ENCODE measurements at places on chromosomes 2 and 18.

- no peak for DNase-seq
These were observed 243.5 kb downstream of the ASXL3 start for GRCh38 chr18:33821503-33821902.

- DNase-seq: peak; percentile 25
These were observed 392.4 kb downstream of the TNS1 start for GRCh38 chr2:217610401-217610814.

DNA sequence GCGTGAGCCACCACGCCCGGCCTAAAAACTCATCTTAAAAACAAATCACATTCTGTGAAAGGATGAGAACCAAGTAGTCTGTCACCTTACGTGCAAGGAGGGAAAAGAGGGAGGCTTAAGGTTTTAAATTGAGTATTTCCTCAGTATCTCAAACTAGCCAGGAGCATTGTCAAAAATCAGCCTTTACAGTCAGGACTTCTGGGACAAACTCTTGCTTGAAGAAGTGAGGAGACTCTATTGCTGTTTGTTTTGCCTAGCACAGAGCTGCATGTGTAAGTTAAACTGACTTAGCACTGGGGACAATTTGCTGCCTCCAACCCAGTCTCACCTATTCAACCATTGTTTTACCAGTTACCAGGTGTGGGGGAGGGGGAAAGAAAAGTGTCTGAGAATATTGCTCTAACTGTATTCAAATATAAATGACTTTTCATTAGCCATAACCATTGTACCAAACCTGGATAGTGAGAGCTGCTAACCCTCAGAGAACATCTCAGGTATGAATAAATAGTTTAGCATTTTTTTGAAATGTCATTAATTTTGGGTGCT, 3.6 kb downstream of the INO80D start:
- no peak for DNase-seq

DNA sequence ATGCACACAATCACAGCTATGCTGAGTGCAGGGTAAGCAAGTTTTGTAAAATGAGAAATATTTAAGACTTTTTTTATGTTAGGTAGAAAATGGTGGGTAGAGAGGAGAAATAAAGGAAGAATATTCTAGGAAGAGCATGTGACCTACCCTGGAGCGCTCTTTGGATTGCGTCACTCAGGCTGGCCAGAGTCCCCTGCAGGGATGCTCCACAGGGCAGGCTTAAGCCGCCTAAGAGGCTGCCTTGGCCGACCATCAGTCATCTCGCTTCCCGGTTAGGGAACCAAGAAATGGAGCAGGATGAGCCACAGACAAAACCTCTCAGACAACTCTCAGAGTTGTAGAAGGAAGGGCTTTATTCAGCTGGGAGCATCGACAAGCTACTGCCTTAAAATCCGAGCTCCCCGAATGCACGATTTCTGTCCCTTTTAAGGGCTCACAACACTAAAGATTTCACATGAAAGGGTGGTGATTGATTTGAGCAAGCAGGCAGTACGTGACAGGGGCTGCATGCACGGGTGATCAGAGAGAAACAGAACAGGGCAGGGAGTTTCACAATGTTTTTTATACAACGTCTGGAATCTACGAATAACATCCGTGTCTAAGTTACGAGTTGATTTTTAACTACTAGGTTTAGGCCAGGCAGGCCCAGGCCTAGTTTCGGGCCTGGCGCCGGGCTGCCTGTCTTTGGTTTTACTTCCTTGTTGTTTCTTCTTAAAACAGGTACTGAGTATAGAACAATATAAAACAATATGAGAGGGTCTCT, 1072.0 kb downstream of the CBLN2 start:
- DNase-seq: no peak

GRCh38 chr2:178225006-178225805, 30.9 kb downstream of the OSBPL6 start:
- no peak for DNase-seq

DNA sequence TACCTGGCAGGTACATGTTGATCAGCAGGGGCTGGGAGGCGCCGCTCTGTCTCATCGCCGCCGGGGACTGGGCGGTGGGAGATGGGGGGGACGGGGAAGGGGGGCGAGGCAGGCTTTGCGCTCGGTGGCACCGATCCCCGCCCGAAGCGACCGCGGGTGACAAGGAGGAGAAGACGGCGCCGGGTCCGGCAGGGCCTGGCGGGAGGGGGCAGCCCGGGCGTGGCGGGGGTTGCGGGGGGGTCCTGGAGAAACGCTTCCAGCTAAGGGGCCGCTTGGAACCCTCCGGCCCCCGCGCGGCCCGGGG, at the start of gene FEV:
Gene FEV, minus strand, starts transcription at position 164 of the 304 bp plus-strand sequence. Its CDS starts 109 bp downstream, at position 55.
- DNase-seq: no peak

DNA sequence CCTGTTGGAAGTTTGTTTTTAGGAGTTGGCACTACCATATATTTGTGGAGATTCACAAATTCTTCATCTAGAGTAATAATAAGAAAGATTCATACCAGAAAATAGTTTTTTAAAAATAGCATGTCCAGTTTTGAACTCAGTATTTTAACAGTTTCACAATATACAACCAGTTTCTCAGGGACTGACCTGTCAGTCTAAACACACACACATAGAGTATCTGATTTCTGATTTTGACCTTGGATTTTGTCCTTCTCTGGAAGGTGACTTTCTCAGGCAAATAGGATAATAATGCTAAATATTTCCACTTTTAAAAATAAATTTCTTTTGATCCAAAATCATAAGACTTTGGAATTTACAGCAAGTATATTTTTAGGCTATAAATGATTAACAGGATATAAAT, 32.0 kb downstream of the MFSD6 start:
- no peak for DNase-seq

GRCh38 chr2:84705858-84706257, 175.0 kb downstream of the TRABD2A start:
- no peak for DNase-seq

DNA sequence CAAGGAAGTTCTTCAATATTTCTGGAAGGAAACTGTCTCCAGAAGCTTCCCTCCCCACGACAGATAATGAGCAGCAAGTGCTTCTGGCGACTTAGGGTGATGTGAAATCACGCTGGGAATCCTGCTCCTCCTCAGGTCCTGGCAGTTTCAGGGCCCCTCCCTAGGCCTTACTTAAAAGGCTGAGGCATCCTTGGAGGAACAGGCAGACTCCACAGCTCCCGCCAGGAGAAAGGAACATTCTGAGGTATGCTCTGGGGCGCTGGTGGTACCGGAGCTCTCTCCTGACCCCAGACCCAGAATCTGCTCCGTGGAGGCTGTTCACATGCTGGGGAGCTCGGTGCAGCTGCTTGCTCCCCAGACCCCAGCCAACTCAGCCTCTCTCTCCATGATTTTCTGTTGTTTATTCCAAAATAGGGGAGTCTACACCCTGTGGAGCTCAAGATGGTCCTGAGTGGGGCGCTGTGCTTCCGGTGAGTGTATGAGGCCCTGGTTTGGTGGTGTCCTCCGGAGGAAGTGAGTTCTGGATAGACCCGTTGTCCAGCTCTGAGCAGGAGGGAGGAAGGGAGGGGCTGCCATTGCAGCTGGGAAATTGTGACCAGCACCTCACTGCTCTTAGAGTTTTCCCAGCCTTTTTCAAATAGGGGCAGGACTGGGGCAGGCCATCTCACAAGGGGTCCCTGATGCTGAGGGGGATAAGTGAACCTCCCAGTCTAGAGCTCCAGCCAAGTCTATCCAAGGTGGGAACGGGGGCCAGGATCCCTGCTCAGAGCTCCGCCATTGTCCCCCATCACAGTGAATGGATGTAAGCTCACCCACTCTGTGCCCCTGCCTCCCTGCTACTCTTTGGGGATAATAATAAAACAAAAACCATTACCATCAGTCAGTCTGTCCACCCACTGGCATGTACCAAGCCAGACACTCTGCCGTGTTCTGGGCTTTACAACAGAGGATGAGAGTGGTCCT, at the start of gene IL36RN:
Gene IL36RN, plus strand, starts transcription at position 201 of the 963 bp plus-strand sequence. Its CDS starts 241 bp downstream, at position 442.
- DNase-seq: no peak

DNA sequence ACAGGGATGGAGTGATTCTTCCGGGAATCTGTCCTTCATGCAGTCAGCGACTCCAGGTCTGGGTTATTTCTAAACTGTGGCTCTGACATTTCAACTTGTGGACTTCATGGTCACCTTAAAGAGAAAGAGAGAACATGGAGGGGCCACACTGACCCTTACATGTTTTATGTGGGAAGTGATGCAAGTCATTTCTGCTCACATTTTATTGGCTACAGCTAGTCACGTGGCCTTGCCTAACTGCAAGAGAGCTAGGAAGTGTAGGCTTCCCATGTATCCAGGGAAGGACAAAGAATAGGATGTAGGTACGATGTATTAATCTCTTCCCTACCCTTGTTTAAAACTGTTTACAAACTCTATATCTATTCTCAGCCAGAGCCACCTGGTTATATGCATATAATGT, 30.3 kb upstream of the AFTPH start:
- no peak for DNase-seq

DNA sequence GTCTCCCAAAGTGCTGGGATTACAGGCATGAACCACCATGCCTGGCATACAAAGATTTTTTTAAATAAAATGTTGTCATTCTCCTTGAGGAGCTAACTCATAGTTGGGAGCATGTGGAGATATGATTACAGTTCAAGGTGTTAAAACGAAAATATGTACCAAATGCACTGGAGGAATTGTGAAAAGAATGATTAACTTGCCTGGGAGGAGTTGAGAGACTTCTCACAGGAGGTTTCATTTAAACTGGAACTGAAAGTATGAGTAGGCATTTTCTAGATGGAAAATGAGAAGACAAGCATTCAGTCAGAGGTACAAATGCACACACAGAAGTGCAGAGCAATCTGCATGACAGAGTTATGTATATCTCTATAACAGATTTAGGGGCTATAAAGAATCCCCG, 126.6 kb upstream of the PDE1A start:
- no peak for DNase-seq

DNA sequence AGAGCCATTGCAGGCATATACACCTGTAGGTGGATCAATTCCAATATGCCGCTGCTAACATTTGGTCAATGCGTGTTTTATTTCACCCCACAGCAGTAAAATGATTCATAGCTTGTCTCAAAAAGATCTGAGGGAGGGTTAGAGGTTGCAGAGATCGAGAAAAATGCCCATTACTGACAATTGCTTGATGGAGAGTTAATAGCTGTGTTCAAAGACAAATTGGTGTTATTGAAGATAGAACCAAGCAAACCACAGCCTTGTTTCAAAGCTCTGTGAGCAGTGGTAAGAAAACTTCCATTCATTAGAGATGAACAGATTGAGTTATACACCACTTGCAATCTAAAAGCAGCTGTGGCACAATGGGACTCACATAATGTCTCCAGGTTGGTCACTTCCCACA, 95.4 kb downstream of the KCNE4 start:
- DNase-seq: no peak

DNA sequence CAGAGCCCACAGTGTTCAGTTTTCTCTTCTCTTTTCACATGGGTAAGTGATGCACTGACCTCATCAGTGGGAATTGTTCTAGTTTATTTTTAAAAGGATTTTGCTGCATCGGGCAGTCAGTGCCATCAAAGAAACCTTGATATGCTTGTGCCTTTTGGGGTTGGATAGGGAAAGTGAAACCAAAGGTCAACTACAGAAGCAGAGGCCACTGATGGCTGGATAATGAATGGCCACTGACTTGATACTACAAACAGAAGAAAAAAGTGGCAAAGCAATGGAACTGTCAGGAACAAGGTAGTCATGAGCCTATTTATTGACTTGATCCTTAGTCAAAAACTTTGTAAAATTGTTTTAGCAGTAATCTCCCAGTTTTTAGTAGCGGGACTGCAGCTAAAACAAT, 636.3 kb upstream of the ZEB2 start:
- no peak for DNase-seq

- DNase-seq: no peak
These were observed 16.0 kb upstream of the PROM2 start for GRCh38 chr2:95258271-95258670.

GRCh38 chr2:241660593-241661213, 23.2 kb downstream of the ATG4B start:
- DNase-seq: no peak

GRCh38 chr2:43406651-43407279, 180.4 kb upstream of the ZFP36L2 start:
- no peak for DNase-seq

DNA sequence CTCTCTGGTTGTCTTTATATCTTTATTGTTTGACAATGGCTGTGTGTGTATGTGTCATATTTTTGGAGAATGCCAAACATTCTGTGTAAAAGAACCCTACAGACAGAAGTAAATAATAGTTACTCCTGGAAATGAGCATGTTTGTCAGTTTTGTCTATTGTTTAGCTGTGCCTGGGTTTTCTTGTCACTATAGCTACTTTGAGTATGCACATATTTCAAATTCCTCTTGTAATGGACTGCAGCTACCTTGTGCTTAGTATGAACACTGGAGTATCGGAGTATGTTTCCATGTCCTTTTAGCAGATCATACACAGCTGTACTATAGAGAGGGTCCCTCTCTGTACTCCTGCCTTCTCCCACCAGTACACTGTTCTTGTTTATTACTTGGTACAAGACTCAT, 58.0 kb upstream of the DOCK10 start:
- no peak for DNase-seq

- DNase-seq: no peak
These were observed 68.9 kb downstream of the EPAS1 start for GRCh38 chr2:46365913-46366667.

DNA sequence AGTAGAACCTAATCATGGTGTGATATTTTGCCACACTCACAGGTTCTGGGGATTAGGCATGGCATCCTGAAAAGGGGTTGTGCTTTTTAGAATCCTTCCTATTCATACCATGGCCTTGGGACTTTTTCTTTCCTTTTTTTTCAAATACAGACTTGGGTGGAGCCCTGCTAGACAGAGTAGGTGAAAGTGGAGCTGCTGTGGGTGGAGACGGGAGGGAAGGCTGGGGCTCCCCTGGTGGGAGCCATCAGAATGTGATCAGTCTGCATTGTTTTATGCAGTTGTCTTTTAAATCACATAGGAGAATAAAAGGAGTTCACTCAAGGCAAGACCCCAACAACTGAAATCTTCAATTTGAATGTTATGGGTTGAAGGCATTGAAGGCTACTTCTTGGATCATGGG, 130.2 kb downstream of the VAPA start:
- DNase-seq: no peak

GRCh38 chr2:71799013-71799575, 345.7 kb downstream of the DYSF start:
- no peak for DNase-seq

DNA sequence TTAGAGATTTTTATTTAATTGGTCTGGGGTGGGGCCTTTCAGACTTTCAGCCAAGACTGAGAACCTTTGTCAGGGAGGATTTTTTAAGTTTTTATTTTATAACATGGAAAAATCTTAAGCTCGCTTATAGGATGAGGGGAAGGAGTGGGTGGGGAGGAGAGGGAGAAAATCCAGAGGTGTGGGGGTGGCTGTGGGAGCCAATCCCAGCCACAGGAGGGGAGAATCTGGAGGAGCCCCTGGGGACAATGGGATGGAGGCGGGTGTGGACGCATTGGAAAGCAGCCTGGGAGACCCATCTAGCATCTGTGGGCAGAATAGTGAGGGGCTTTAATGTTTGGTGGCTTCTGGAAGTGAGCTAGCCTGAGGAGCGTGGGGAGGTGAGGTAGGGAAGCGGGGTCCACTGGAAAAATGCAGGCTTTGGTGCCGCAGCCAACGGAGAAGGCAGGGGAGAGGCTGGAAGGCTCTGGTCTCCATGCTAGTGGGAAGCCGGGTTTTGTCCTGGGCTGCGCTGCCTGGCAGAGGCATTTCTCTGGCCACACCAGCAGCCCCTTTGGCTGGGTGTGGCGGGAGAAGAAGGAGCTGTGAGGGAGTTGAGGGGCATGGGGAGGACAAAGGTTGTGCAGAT, 11.5 kb upstream of the INPP5D start:
- DNase-seq: no peak

Measured in activated CD4-positive, alpha-beta T cell treated with anti-CD3 and anti-CD28 coated beads, Interleukin-2, Interleukin-4, amounts not matched to agents 100 ng/mL and 50 ng/mL, durations not matched to agents 16 hours and 8 hours (primary cell).